ENCODE measurements at places on chromosomes 3 and 15.

GRCh38 chr3:191761906-191762305 is 300.9 kb downstream of the PYDC2 start:
- no peak for ATAC-seq

- ATAC-seq: peak; percentile 93
Observed at GRCh38 chr3:115092220-115092791, 54.8 kb downstream of the ZBTB20 start.

GRCh38 chr15:73440571-73440970 is 2.4 kb upstream of the REC114 start:
- no peak for ATAC-seq

DNA sequence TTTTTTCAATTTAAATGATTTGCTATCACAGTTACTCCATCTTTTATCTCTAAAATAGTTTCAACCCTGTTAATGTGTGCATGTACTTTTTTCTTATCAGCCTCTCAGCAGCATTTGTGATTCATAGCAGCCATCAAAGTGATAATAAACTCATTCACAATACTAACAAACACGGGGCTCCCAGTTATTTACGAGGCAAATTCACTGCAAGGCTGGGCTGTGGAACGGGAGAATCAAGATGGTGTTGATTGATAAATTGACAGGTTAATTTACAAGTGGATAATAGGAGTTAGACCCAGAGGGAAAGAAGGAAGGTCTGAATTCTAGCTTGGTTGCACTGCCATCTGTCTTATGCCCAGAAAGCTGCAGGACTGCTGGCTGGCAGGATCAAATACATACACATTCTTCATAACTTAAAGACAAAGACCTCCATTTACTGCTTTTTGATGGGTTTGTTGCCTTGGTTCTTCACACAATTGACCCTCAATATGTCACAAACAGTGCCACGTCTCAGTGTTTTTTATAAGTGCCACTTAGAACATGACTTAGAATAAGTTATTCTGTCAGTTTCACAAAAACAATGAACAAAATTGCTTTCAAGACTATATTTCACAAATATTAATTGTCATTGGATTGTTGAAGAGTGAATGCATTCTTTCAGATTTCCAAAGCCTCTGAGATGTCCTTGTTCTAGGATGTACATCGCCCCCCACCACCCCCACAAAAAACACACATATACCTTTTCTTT is 562.8 kb downstream of the NR2F2 start:
- ATAC-seq: no peak

- ATAC-seq: no peak
Observed at GRCh38 chr3:71087143-71088018, 496.1 kb downstream of the FOXP1 start.

- no peak for ATAC-seq
Observed at GRCh38 chr15:88194162-88194561, 62.4 kb downstream of the NTRK3 start.

GRCh38 chr15:70633103-70633831 is 130.1 kb downstream of the UACA start:
- ATAC-seq: no peak

- no peak for ATAC-seq
Observed at GRCh38 chr3:152885076-152885475, 50.1 kb downstream of the P2RY1 start.
